Stimulated activated effector memory CD8-positive, alpha-beta T cell treated with anti-CD3 and anti-CD28 coated beads, Interleukin-12 subunit alpha, Interleukin-12 subunit beta, amount 100 ng/mL, for 72 hours (primary cell): ENCODE measurements at places on chromosomes 2 and 18.
A peak's percentile ranks its signal among the peaks of the same experiment; 100 is the strongest.

GRCh38 chr2:42339191-42339912 lies 21.7 kb downstream of the COX7A2L start:
- no peak for DNase-seq

- DNase-seq: peak; percentile 57
Observed at GRCh38 chr2:7083580-7084509, 166.6 kb downstream of the RNF144A start.

DNA sequence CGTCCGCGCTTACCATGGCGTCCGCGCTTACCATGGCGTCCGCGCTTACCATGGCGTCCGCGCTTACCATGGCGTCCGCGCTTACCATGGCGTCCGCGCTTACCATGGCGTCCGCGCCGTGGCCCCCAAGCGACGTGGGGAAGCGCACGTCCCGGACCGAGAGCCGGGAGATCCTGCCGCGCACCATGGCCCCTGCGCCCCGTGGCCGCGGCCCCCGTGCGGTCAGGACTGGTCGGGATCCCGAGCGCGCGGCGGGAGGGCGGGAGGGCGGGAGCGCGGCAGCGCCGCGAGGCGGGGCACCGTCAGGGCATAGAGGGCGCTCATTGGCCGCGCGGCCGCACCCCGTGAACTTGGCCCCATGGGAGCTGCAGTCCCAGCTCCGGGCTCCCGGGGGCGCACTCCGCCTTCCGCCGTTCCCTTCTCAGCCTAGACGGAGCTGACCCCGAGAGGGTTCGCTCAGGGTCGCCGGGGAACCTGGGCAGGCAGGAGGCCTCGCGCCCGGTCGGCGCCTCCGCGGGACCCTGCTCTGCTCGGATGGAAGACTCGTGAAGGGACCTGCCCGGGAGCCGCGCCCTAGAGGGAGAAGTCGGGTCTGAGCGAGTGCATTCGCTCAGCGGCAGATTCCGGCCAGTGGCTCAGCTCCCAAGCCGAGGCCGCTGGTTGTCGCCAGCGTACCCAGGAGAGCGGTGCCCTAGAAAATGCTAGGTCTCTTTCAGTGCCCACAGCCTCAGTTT lies at the start of gene ENOSF1:
Gene ENOSF1, minus strand, starts transcription at position 230 of the 734 bp plus-strand sequence. Its CDS starts 43 bp downstream, at position 187.
- DNase-seq: peak; percentile 74

GRCh38 chr18:33560686-33561370 lies 17.2 kb upstream of the ASXL3 start:
- DNase-seq: no peak

DNA sequence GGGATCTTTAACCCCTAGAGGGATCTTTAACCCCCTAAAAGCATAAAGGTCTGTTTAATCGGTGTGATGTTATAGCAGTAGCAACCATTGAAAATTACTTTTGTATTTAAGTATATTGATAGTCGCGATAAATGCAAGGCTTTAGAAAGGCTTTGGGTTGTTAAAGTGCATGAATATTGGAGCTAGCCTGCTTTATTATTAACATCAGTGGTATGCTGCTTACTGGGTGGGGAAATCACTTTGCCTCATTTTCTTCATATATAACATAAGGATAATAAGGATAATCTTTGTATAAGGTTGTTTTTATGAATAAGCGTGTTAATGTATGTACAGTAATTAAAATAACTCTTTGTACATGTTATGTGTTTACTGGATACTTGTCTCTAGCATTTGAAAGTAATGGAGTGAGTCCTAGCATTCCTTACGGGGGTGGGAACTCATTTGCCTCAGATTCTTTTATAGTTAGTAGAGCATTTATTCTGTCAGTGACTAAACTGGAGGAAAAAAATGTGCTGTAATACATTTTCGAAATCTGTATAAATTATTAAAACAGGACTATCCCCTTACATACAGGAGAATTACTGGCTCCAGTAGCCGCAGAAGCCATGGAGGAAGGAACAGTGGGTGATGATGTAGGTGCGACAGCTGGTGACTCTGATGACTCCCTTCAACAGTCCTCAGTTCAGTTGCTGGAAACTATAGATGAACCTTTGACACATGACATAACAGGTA lies 122.2 kb downstream of the BIRC6 start:
- DNase-seq: no peak

DNA sequence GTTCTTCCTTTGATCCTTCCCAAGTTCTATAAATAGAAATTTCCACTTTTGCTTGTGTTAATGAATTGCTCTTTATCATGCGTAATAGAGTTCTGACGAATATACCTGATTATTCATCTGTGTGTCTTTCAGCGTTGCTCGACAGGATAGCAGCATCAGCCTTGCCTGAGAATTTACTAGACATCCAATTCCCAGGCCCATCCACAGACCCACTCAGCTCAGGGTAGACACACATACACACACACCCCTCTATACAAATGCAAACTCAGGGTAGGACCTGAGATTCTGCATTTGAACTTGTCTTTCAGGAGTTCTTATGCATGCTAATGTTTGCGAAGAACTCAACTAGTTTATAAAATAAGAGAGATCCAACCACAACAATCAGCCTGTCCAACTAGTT lies 343.4 kb upstream of the GYPC start:
- DNase-seq: no peak

- no peak for DNase-seq
Observed at GRCh38 chr2:64982311-64982857, 6.8 kb upstream of the SLC1A4 start.

- DNase-seq: no peak
Observed at GRCh38 chr18:56795381-56795780, 144.2 kb downstream of the WDR7 start.
